T follicular helper cell (primary cell): ENCODE measurements at places on chromosomes 11 and 22.

- peak; percentile 60 for DNase-seq
These were observed at the start of gene CDC42EP2 for GRCh38 chr11:65314501-65315203. CDC42EP2 (plus strand) TSS chr11:65314866; CDS start chr11:65320899, 6,033 bp downstream.

GRCh38 chr22:19880786-19881569 is 26.3 kb upstream of the GNB1L start:
- DNase-seq, result no peak

DNA sequence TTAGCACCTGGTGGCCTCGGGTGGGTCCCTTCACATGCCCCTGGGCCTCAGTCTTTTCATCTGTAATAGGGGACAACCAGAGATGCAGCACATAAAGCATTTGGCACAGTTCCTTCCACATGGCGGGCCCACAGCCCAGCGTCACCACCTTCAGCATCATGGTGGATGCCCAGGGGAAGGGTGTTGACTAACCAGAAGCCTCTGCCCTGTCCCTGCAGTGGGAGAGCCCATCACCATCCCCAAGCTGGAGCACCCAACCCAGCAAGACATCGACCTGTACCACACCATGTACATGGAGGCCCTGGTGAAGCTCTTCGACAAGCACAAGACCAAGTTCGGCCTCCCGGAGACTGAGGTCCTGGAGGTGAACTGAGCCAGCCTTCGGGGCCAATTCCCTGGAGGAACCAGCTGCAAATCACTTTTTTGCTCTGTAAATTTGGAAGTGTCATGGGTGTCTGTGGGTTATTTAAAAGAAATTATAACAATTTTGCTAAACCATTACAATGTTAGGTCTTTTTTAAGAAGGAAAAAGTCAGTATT is 14.8 kb upstream of the UVRAG start:
- no peak for DNase-seq

DNA sequence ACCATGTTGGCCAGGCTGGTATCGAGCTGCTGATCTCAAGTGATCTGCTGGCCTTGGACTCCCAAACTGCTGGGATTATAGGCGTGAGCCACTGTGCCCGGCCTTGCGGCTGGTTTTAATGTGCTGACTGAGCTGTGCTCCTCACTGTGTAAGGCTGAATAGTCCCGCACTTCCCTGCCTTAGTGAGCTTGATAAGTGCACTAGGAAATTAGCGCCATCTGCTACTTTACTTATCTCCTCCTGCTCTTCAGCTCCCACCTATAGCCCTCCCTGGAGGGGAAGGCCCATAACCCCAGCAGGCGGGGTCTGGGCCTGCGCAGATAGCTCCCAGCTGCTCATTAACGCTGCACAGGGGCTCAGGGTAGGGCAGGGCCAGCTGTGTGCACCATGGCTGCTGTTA is 49.4 kb downstream of the CLMP start:
- no peak for DNase-seq

DNA sequence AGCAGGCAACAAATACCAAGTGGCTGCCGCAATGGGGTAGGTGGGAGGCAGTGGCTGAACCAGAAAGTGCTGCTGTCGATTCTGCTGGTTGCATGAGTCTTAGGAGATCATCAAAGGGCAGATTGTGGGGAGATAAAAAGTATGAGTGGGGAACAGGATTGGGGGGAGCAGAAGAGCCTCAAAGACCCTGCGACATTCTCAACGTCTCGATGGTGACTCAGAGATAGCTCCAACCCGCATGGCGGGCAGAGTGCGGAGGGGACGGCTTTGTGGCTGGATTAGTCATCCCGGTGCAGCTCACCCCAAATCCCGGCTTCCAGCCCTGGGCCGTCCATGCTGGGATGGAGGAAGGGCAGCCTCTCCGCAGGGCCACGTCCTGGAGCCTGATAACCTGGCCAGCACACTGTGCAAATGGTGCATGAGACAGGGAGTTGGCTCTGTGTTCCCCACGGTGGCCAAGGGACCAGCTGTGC is 11.6 kb upstream of the RTN4R start:
- no peak for DNase-seq

- DNase-seq, result peak; percentile 56
These were observed 2.8 kb upstream of the LZTR1 start for GRCh38 chr22:20979243-20979809.

GRCh38 chr22:29055192-29055830 is 6.3 kb downstream of the C22orf31 start:
- DNase-seq, result no peak

DNA sequence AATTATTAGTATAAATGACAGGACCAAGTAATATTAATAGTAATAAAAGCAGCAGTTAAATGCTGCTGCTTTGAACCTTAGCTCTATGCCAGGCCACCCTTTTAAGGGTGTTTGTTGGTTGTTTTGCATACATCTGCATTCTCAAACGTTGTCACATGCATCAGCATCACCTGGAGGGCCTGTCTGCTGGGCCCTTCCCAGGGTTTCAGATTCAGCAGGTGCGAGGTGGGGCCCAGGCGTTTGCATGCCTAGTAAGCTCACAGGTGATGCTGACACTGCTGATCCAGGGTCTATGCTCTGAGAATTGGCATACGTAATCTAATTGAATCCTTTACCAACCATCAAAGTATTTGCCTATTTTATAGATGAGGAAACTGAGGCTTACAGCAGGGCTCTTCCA is 246.5 kb downstream of the CADM1 start:
- no peak for DNase-seq

GRCh38 chr11:10495464-10495786 is 40.4 kb downstream of the AMPD3 start:
- DNase-seq, result no peak

DNA sequence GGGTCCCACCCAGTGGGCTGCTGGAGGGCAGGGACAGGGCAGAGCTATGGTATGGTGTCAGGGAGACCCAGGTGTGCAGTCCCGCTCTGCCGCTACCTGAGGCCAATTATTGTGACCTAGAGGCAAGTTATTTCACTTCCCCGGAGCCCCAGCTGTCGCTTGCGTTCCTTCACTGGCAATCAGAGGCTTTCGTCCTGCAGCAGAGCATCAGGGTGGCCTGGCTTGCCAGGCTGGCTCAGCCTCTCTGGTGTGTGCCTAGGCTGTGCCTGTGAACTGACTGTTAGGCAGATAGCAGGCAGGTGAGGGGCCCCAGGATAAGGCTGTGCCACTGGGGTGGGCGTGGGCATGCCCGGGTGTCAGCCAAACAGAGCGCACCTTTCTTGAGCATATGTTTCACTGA is 31.4 kb downstream of the GLB1L2 start:
- DNase-seq, result no peak

GRCh38 chr11:18071098-18071705 is 25.1 kb upstream of the TPH1 start:
- DNase-seq, result no peak

GRCh38 chr11:68845351-68846002 is 3.8 kb upstream of the CPT1A start:
- no peak for DNase-seq

DNA sequence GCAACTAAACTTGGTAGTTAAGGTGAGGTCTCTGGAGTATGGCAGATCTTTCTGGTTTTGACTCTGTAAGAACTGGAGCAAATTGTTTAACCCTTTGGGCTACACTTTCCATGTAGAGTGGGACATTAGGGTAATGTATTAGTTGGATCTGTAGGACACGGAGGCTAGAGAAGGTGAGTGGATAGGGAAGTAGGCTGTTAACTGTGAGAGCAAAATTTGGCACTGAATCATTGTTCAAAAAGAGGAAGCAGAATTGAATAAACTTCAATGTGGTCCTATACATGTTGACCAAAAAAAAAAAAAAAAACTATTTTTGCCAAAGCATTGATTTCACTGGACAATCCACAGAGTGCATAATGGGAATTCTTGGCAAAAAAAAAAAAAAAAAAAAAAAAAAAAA is 370.2 kb upstream of the CHORDC1 start:
- DNase-seq, result no peak

- no peak for DNase-seq
These were observed 33.1 kb downstream of the C11orf58 start for GRCh38 chr11:16771350-16772140.

GRCh38 chr11:78641541-78641940 is 66.9 kb upstream of the NARS2 start:
- no peak for DNase-seq

DNA sequence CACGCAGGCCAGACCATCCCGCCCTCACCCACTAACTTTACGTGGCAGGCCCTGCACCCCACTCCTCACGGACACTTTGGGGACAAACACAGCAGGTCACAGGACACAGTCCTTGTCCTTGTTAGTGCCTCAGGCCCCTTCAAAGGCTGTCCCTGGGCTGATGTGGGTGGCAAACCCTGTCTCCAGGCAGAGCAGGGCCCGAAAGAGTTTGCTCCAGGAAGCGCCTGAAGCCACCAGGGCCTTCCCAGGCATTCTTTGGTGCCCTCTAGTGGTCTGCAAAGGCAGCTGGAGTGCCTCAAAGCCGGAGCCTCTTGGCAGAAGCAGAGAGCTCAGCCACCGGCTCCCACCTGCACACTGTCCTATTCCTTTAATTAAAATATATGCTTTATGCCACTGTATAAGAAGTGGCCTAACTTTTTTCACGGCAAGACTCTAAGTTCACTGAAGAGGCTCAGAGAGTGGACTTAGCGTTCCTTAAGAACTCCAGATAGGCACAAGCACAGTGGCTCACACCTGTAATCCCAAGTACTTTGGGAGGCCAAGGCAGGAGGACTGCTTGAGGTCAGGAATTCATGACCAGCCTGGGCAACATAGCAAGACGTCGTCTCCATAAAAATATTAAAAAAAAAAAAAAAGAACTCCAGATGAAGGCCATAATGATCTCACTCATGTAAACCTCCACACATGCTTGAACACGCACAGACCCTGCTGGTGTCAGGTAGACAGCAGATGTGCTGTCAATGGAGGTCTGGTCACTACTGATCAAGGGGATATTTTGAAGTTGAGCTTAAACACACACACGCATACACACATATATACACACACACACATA is 11.1 kb downstream of the TXN2 start:
- peak; percentile 76 for DNase-seq

GRCh38 chr11:45362636-45363035 is 76.5 kb upstream of the SYT13 start:
- no peak for DNase-seq

- no peak for DNase-seq
These were observed 82.2 kb upstream of the SEPTIN5 start for GRCh38 chr22:19631899-19632667.

DNA sequence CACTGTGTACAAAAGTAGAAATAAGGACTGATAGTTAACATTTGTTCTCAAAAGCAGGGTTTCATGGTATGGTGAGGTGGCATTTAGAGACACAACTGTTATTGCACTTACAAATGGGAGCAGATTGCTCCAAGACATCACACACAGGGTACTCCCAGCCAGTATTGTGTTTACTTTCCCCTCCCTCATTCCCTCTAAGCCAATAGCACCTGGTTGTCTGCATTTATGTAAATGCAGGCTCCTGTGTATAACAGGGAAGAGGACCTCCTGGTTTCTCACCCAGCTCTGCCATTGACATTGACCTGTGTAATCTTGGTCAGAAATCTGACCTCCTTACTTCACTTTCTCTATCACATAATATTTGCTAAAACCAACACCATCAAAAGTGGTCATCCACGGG is 154.4 kb downstream of the NAV2 start:
- DNase-seq, result no peak

DNA sequence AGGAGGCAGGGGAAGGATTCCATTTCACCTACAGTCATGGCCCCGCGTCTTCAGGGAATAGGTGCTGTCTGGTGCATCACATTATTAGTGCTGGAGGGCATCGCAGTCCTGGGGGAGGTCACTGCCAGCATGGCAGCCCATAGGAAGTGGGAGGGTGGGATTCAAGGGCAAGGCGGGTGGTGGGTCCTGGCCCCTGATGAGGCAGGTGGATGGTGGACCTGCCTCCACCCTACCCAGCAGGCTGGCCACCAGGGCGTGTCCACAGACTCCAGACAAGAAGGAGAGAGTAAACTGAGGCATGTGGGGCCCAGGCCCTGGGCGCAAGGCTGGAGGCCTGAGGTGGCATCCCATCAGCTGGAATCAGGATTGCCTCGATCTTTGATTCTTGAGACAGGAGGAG is 53.3 kb downstream of the RTN4R start:
- DNase-seq, result no peak

DNA sequence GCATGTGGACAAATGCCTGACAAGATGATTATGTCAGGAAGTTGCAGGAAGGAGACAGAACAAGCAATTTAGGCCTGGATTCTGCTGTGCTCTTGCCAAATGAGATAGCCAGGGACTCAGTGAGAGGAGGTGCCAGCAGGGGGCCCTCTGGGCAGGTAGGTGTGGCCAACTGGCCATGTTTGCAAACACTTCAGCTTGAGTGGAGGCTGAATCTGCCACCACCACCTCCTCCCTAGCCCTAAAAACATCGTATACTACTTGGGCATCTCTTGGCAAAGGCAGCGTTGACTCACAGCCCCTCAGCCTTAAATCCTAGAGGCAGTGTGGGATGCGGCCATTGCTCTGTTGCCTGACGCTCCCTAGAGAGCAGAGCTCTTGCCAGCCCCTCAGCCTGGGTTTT is 95.1 kb upstream of the PLET1 start:
- no peak for DNase-seq

DNA sequence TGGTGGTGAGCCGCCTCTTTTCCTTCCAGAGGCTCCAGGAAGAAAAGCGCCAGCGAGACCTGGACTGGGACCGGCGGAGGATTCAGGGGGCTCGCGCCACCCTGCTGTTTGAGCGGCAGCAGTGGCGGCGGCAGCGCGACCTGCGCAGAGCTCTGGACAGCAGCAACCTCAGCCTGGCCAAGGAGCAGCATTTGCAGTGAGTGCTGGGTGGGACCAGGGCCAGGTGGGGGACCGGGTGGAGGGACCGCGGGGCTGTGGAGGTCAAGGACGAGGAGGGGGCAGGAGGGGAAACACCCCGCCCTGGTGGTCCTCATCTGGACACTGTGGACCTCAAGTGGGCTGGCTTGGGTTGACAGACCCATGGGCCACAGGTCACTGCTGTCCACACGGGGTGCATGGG is 17.4 kb downstream of the RIBC2 start:
- no peak for DNase-seq

DNA sequence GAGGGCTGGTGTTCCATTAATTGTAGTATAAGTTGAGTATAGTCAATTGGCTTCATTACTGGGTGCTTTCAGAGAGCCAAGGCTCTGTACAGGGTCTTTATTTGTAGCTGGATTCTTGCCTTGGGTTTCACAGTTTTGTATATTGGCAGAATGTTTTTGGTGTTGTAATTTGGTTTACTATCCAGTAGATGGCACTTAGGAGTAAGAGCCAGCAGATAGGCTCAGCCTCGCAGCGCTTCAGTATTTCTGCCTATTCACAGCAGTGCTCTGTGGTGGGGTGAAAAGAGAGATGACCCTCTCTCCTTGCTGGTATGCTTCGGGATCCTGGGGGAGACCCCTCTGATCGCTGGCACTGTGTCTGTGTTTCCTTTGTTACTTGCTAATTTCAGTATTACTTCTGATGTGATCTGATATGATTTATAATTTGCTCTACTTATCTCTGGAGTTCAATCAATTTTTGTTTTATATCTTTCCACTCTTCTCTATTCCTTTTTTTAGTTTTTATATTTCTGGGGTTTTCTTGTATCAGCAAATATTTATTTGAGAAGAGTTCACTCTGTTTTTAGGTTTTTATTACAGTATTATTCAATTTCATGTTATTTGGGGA is 52.2 kb downstream of the ANO5 start:
- peak; percentile 0 for DNase-seq
